Fibroblast of the conjunctiva (primary cell): ENCODE measurements at places on chromosomes 6 and 20.

- no peak for DNase-seq
Observed at GRCh38 chr6:106974999-106975737, 639 bp upstream of the CD24 start.

DNA sequence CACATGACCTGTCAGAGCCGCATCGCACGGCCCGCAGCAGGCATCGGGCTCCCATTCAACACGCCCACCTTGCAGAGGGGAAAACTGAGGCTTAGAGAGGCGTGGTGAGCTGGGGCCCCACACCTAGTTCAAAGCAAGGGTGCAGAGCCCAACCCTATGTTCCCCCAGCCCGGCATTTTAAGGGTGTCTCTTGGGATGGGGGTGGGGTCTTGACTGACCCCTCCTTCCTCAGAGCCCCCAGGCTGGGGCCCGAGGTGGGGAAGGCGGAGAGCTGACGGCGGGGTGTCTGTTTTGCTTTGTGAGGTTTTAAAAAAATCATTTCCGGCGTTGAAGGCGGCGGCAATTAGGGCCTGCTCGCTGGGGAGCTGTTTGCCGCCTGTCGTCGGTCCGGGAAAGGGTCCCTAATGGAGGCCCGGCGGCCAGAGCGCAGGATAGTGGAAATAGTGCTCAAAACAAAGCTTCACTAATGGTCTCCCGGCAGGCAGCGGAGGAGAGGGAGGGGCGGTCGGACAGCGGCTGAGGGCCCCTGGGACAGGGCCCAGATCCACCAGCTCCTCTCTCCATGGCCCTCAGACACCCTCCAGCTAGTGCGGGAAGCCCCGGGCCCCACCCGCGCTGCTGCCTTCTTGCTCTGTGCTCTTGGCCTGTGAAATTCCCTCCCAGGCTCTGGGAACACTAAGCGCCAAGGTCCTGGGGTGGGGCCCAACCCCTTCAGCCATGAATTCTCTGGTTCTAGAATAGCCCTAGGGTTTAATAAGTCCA, 11.9 kb downstream of the VSTM2L start:
- no peak for DNase-seq

GRCh38 chr6:132651062-132651461, 7.9 kb downstream of the TAAR1 start:
- DNase-seq: no peak

GRCh38 chr6:117976030-117976651, 69.1 kb downstream of the SLC35F1 start:
- DNase-seq: peak; percentile 1

DNA sequence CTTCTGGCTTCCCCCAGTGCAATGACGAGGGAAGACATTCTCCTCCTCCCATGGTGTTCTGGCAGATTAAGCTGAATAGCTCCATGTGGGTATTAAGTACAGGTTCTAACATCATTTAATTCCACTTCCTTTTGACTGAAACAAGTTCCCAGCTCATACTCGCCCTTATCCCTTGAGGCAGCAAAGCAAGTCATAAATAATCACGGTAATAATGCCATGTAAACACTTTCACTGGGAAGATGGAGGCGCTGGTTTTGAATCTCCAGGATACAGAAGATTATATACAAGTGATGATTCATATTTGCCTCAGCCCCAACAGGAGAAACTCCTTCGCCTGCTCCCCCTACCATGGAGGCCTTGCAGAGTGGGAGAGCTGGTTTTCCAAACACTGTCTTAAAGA, 141.3 kb downstream of the PXDC1 start:
- DNase-seq: no peak

GRCh38 chr6:156131221-156131903, 645.8 kb upstream of the ARID1B start:
- no peak for DNase-seq

DNA sequence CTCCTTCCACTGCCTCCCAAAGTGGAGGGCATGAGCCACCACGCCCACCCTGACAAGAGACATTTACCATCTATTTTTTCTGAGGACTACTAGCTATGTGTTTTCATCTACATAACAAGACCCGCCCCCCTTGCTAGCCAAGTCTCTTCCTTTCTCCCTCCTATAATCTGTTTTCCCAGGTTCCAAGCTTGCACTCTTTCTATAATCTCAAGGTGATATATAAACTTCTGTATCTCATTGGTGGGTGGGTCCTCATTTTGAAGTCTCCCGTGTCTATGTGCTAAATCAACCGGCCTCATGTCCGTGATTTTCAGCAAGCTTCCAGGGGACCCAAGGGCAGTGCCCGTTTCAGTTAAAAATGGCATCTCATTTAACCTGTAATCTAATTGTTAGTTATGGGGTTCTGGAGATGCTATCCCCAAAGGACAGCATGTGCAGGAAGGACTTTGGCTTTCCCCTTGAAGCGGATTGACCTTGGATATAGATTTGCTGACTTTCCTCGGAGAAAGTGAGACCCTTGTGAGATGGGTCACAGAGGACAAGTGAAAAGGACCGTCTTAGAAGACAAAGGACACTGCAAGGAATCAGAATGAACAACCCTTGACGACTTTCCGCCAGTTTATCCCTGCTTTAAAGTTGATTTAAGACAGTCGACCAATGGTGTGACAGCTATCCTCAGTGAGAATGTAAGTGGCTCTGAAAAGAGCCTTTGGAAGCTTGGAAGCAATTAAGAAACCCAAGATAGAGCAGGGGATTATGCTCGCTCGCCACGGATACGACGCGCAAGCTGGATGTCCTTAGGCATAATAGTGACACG, 22.4 kb downstream of the OR2B2 start:
- no peak for DNase-seq

GRCh38 chr20:63963348-63963741, 6.4 kb downstream of the ZNF512B start:
- DNase-seq: no peak

- DNase-seq: no peak
Observed at GRCh38 chr6:43709654-43710303, 22.2 kb upstream of the MRPS18A start.

GRCh38 chr6:150070236-150070818, 1.4 kb upstream of the ULBP3 start:
- no peak for DNase-seq

DNA sequence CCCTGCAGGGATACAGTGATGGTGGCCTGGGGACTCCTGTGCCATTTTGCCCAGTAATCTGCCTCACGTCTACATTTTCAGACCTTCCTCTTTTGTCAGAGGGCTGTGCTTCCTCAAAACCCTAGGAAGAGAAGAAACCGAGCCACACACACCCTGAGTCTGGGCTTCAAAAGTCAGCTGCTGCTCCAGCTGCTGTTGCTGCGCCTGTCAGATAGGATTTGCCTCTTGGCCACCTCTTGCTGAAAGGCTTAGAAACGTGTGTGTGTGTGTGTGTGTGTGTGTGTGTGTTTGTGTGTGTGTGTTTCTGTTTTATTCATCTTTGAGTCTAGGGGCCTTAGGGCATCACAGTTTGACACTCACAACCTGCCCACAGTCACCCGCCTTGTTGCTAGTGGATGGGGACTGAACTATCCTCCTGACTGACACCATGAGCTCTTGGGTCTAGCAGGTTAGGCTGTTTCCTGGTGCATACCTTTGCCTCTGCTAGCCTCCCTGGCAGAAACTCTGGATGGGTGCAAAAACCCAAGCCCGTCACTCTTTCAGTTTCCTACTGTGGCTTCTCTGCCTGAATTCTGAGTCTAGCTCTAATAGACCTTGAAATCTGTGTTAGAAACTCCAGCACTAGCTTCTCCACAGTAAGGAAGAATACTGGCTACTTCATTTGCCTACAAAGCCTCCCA, 94.9 kb upstream of the CEP85L start:
- DNase-seq: no peak

DNA sequence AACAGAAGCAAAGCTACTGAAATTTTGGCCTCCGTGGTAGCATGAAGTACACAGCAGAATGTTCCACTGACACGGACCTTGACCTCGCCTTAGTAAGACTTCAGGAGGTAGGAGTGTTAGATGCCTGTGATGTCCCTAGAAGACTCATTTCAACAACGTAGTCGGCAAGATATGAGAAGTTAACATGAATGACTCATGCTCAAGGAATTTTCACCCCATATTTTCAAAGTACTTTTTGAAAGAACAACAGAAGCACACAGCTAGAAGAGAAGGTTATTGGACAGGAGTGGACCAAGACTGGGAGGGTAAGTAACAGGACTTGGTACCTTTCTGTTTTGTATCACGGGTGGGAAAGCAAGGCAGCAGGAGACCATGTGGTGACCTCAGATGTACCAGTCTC, 78.0 kb downstream of the DZANK1 start:
- DNase-seq: no peak

- DNase-seq: no peak
Observed at GRCh38 chr6:29081312-29081711, 5.8 kb downstream of the OR2B3 start.

- peak; percentile 40 for DNase-seq
Observed at GRCh38 chr6:39865011-39865888, 69.0 kb downstream of the MOCS1 start.

GRCh38 chr20:47668313-47669151, 116.7 kb downstream of the SULF2 start:
- DNase-seq: no peak

GRCh38 chr6:111329882-111330633, 153.0 kb downstream of the REV3L start:
- no peak for DNase-seq

GRCh38 chr20:48879612-48880245, 41.8 kb upstream of the ARFGEF2 start:
- DNase-seq: no peak

DNA sequence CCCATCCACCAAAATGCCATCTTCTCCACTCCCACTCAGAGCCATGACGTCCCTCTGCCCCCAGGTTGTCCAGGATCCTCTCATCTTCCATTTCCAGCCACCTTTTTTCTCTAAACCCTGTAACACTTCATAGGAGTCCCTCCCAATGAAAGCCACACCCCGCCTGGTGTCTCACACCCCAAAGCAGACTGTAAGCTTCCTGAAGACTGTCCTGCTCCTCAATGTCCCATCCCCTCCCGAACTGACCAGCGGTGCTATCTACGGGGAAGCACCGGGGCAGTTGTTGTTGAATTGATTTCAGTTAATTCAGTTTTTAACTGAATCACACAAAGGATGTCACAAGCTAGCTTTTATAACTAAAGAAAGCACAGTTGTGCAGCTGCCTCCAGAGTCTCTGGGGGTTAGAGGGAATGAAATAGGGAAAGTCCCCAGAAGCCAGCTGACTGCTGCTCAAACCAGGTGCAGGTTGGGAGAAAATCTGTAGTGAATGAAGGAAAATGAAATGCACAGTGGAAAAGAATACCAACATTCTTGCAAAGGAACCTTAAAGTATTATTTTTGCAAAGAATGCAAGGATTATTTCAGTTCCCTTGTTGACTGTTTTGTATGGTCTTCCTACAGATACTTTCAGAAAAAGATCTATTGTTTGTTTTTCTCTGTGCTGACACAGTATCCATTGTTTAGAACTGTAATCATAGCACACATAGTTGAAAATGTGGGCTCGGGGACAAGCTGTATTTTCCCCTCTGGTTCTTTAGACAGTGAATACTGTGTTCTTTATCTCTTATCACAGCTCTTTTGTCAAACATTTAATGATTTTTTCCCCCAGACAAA, 222.6 kb upstream of the QKI start:
- DNase-seq: no peak

GRCh38 chr20:56088375-56088774, 83.1 kb upstream of the CBLN4 start:
- no peak for DNase-seq

GRCh38 chr6:135850882-135851281, 619 bp upstream of the PDE7B start:
- DNase-seq: no peak

DNA sequence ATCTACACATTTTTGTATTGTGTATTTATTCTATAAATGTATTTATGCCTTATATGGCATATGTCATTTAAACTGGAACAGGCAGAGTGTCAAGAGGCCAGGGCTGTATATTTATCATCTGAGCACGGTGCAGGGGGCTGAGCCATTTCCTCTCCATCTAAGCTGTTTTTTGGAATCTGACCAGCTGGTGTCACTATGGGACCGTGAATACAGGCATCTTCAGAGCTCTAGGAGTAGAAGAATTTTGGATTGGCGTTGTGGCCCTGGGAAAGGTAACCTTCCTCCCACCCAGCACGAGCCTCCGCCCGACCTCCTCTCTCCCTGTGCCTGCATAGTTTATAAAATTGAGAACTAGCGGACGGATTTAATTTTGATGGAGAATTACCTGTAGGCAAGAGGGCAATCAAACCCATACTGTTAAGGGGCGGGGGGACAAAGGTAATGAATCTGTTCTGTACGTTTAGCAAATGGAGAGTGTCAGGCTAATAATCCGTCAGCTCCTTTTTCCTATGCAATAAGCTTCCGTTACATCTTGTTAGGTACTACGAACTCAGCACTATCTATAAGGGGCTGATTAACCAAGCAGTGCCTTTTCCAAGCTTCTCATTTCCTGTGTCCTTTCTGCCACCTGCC, 29.0 kb upstream of the EEF1E1 start:
- DNase-seq: peak; percentile 47

DNA sequence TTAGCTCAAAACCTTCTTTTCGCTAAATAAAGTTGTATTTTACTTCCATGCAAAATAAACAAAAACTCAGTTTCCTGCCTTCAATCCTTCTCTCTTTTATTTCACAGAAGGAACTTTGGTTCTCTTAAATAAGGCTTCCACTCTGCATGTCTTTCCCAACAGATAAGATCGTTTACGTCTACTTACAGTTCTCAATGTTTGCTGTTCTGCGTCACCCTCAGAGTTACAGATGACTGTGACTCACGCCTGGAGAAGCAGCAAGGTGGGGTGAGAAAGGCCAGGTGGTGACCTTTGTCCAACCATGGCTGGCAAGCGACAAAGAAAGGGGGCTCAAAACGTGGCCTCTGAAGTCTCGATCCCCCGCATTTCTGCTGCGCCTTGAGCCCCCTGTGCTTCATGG, 51.4 kb upstream of the RPS6KA2 start:
- DNase-seq: no peak

DNA sequence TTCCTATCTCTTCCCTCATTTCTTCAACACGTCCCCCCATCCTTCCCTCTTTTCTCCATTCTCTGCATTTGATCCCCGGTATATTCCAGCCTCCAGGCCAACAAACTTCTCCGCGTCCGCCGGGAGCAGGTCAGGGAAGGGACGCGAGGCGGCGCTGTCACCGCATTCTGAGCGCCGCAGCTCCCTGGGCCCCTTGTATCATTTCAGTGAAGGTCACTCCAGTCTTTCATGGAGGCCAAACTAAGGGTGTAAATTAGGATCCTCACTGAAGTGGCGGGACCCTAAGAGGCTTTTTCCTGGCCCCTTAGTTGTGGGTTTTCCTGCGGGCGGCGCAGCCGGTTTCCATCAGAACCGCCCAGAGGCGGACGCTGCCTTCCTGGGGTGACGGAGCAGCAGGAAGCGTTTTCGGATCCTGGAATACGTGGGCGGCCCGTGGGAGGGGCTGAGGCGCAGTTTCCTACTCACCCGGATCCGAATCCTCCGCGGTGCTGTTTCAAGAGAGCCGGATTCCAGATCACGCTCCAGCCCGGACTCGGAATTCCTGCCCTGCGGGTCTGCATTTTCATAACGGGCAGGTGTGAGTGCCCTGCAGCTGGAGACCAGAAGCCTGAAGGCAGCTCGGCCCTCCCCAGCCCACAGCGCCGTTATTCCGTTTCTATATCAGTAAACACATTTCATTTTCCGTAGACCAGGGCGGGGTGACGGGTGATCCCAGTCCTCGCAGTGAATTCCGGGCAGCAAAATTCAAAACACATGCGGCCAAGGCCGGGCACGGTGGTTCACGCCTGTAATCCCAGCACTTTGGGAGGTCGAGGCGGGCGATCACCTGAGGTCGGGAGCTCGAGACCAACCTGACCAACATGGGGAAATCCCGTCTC, 3.6 kb upstream of the MICA start:
- DNase-seq: peak; percentile 69

- DNase-seq: no peak
Observed at GRCh38 chr6:56314683-56315523, 67.5 kb upstream of the COL21A1 start.

GRCh38 chr6:169472786-169473416, 219.3 kb upstream of the THBS2 start:
- DNase-seq: no peak

GRCh38 chr6:134152767-134153485, 100.5 kb upstream of the SLC2A12 start:
- DNase-seq: no peak
